ENCODE measurements at places on chromosomes 6 and 20.

- no peaks in the 10 kb centered on the region for H3K36me3 ChIP-seq
- no peaks in the 10 kb centered on the region for H3K4me1 ChIP-seq
- H3K27ac ChIP-seq, result no peak overlapping the region
- no peak for DNase-seq
- H3K27me3 ChIP-seq, result no peaks in the 10 kb centered on the region
- no peak overlapping the region for H3K4me3 ChIP-seq
These were observed 22.7 kb upstream of the TGM6 start for GRCh38 chr20:2358006-2358405.

DNA sequence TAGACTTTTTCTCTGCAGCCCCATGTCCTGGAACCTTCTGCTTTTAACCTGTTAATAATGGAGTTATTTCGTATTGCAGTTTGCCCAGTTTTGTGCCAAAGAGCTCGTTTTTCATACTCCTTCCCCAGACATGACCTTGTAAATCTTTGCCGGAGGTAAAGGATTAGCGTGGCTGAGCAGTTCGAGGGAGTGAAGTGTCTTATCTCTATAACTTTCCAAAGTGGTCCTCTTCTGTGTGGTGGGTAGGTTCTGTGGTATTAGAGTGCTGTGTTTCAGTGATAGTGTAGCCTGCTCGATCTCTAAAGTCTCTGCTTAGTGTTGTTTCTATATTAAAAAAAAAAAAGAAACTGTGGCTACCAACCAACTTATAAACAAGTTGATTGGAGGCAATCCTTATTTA lies 67.5 kb downstream of the FARS2 start:
- DNase-seq, result no peak
- peaks cover 3% of the 10 kb centered on the region for H3K4me1 ChIP-seq
- H3K4me3 ChIP-seq, result no peak overlapping the region
- H3K27ac ChIP-seq, result no peak overlapping the region

- H3K4me3 ChIP-seq, result no peak overlapping the region
- no peaks in the 10 kb centered on the region for H3K4me1 ChIP-seq
- no peaks in the 10 kb centered on the region for H3K27me3 ChIP-seq
- H3K36me3 ChIP-seq, result no peaks in the 10 kb centered on the region
- no peak overlapping the region for H3K27ac ChIP-seq
These were observed 34.2 kb downstream of the CLVS2 start for GRCh38 chr6:123030282-123030681.

GRCh38 chr6:52511572-52512151 lies 65.2 kb downstream of the TRAM2 start:
- H3K27me3 ChIP-seq, result no peaks in the 10 kb centered on the region
- H3K4me1 ChIP-seq, result peaks cover 78% of the 10 kb centered on the region
- peak overlapping the region; percentile 83 for H3K27ac ChIP-seq
- H3K36me3 ChIP-seq, result peaks cover 35% of the 10 kb centered on the region
- H3K4me3 ChIP-seq, result peak overlapping the region; percentile 39

GRCh38 chr20:23629017-23629541 lies 8.7 kb downstream of the CST3 start:
- H3K27ac ChIP-seq, result peak overlapping the region; percentile 27
- DNase-seq, result no peak
- no peak overlapping the region for H3K4me3 ChIP-seq
- H3K4me1 ChIP-seq, result peaks cover 2% of the 10 kb centered on the region
- H3K27me3 ChIP-seq, result no peaks in the 10 kb centered on the region
- H3K36me3 ChIP-seq, result peaks cover 16% of the 10 kb centered on the region

DNA sequence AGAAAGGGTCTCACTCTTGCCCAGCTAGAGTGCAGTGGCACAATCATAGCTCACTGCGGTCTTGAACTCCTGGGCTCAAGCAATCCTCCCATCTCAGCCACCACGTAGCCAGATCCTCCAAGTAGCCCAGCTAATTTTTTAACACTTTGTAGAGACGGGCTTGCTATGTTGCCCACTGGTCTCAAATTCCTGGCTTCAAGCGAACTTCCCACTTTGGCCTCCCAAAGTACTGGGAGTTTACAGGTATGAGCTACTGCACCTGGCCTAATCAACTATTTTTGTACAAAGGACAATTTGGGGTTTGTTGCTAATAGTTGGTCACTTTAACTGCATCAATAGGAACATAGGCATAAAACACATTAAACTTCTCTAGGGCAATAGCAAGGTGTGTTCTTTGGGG lies 29.9 kb upstream of the SYNCRIP start:
- H3K27ac ChIP-seq, result no peak overlapping the region
- H3K27me3 ChIP-seq, result no peaks in the 10 kb centered on the region
- no peak overlapping the region for H3K4me3 ChIP-seq

DNA sequence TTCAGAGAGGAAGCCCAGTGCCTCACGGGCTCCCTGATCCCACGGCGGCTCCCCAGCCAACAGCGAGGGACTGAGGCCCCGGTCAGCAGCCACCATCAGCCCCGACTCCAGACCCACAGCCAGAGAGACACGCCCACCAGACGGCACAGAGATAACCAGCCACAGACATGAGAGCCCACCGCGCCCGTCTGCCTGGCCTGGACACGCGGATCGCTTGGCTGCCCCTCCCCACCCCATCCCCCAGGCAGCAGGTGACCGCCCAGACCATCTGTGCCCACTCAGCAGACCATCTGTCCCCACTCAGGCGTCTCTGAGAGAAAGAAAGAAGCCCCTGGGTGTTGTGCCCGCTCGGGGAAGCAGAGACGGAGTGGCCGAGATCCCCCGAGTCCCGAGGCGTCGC lies 55.5 kb upstream of the CHRNA4 start:
- H3K4me1 ChIP-seq, result no peaks in the 10 kb centered on the region
- no peak for DNase-seq
- no peak overlapping the region for H3K4me3 ChIP-seq
- no peaks in the 10 kb centered on the region for H3K36me3 ChIP-seq

DNA sequence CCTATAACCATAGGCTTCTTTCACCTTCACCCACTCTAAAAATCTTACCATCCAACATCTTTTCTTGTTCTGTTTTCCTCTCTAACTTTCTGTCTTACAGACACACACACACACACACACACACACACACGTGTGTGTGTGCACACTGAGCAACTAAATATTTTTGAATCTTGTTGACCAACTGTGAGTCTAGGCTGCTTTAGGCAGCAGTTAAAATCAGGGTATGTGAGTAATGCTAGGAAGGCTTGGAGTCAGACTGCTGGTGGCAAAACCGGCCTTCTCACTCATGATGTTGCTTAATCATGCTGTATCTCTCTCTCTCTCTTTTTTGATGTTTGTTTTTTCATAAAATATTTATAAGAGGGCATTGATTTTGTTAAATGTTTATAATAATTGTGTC lies 103.1 kb upstream of the TBX18 start:
- H3K27ac ChIP-seq, result no peak overlapping the region
- peaks cover 4% of the 10 kb centered on the region for H3K4me1 ChIP-seq
- H3K4me3 ChIP-seq, result no peak overlapping the region
- no peaks in the 10 kb centered on the region for H3K36me3 ChIP-seq

GRCh38 chr6:21664314-21665109 lies 71.0 kb downstream of the SOX4 start:
- H3K4me1 ChIP-seq, result peaks cover 11% of the 10 kb centered on the region
- H3K27ac ChIP-seq, result peak overlapping the region; percentile 80
- no peaks in the 10 kb centered on the region for H3K36me3 ChIP-seq
